Effector memory CD4-positive, alpha-beta T cell (primary cell): ENCODE measurements at places on chromosomes 5 and 9.

GRCh38 chr9:78011049-78011448 is 20.6 kb downstream of the GNAQ start:
- peaks cover 12% of the 10 kb centered on the region for H3K4me1 ChIP-seq
- H3K4me3 ChIP-seq: no peak overlapping the region
- DNase-seq: no peak
- no peak overlapping the region for H3K27ac ChIP-seq
- no peaks in the 10 kb centered on the region for H3K36me3 ChIP-seq
- no peaks in the 10 kb centered on the region for H3K27me3 ChIP-seq

DNA sequence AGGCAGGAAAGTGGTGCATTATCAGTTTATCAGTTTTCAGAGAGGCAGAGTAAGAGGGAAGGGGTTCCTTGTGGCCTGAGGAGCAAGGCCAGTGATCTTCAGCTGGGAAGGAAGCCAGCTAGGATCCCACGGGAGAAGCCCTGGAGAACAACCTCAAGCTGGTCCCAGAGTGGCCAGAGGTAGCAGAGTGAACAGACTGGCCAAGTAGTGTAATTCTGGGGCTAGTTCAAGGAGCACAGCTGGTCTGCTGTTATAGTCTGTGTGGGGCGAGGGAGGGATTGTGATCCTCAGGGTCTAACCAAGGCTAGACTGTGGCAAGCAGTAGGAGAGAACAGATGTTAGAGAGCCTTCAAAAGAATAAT is 164.6 kb downstream of the CARTPT start:
- H3K27ac ChIP-seq: no peak overlapping the region
- no peaks in the 10 kb centered on the region for H3K36me3 ChIP-seq
- no peaks in the 10 kb centered on the region for H3K4me1 ChIP-seq

DNA sequence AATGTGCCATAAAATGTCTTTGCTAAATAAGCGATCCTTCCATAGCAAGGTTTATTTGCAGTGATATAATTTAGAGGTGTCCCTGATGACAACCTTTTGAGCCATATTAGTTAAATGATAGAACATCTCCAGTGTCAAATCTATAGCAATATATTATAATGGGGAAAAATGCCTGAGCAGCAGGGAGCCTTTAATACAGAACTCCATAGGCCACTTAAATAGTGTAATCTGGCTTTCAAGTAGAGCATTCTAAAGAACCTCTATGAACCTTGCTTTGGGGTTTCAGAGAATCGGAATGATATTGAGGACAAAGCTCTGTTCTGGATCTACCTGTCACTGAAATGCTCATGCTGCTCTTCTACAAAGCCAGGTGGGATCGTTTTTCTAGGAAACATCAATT is 96.7 kb upstream of the MEF2C start:
- H3K4me1 ChIP-seq: no peaks in the 10 kb centered on the region
- no peaks in the 10 kb centered on the region for H3K36me3 ChIP-seq
- H3K4me3 ChIP-seq: no peak overlapping the region
- H3K27me3 ChIP-seq: no peaks in the 10 kb centered on the region
- DNase-seq: no peak
- H3K27ac ChIP-seq: no peak overlapping the region

GRCh38 chr9:71279151-71279739 is 157.8 kb upstream of the TRPM3 start:
- H3K27me3 ChIP-seq: no peaks in the 10 kb centered on the region
- H3K4me1 ChIP-seq: no peaks in the 10 kb centered on the region
- no peak overlapping the region for H3K27ac ChIP-seq
- H3K4me3 ChIP-seq: no peak overlapping the region
- H3K36me3 ChIP-seq: no peaks in the 10 kb centered on the region
- no peak for DNase-seq

- DNase-seq: no peak
- H3K4me1 ChIP-seq: peaks cover 9% of the 10 kb centered on the region
- peaks cover 4% of the 10 kb centered on the region for H3K27me3 ChIP-seq
- H3K27ac ChIP-seq: no peak overlapping the region
Observed at GRCh38 chr9:126509718-126510117, 104.0 kb upstream of the LMX1B start.

- H3K4me1 ChIP-seq: peaks cover 4% of the 10 kb centered on the region
- H3K27me3 ChIP-seq: no peaks in the 10 kb centered on the region
- no peak overlapping the region for H3K27ac ChIP-seq
- no peak for DNase-seq
- no peak overlapping the region for H3K4me3 ChIP-seq
- H3K36me3 ChIP-seq: peaks cover 3% of the 10 kb centered on the region
Observed at GRCh38 chr9:79670269-79670961, 98.7 kb downstream of the TLE4 start.

DNA sequence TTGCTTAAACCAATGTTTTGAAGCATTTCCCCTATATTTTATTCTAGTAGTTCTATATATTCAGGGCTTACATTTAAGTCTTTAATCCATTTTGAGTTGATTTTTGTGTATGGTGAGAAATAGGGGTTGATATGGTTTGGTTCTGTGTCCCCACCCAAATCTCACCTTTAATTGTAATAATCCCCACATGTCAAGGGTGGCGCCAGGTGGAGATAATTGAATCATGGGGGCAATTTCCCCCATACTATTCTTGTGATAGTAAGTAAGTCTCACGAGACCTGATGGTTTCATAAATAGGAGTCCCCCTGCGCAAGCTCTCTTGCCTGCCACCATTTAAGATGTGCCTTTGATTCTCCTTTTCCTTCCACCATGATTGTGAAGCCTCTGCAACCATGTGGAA is 92.2 kb upstream of the TBC1D2 start:
- H3K4me3 ChIP-seq: no peak overlapping the region
- no peaks in the 10 kb centered on the region for H3K36me3 ChIP-seq
- H3K27me3 ChIP-seq: peaks cover 2% of the 10 kb centered on the region

DNA sequence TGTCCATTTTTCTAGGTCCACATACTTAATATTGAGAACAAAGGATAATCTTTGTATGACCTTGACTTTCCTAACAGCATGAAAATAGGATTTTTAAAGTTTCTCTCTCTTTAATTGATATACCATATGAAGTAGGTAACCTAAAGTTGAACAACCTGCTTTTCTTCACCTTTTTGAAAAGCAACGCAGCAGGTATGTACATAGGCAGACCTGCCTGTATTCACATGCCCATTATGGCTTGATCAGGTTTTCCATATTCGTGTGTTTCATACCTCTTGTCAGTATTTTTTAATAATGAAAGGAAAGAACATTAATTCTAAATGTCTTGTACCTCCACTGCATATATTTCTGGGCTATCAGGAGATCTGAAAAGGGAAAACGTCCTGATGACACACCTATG is 1.5 kb upstream of the ADAMTSL1 start:
- H3K4me1 ChIP-seq: no peaks in the 10 kb centered on the region
- no peak overlapping the region for H3K27ac ChIP-seq
- H3K27me3 ChIP-seq: no peaks in the 10 kb centered on the region

GRCh38 chr5:151699071-151699901 is 12.6 kb upstream of the SPARC start:
- H3K4me1 ChIP-seq: no peaks in the 10 kb centered on the region
- no peaks in the 10 kb centered on the region for H3K27me3 ChIP-seq
- H3K4me3 ChIP-seq: no peak overlapping the region
- DNase-seq: no peak
- H3K36me3 ChIP-seq: no peaks in the 10 kb centered on the region
